Immature natural killer cell (primary cell): ENCODE measurements at places on chromosomes 3 and 15.

DNA sequence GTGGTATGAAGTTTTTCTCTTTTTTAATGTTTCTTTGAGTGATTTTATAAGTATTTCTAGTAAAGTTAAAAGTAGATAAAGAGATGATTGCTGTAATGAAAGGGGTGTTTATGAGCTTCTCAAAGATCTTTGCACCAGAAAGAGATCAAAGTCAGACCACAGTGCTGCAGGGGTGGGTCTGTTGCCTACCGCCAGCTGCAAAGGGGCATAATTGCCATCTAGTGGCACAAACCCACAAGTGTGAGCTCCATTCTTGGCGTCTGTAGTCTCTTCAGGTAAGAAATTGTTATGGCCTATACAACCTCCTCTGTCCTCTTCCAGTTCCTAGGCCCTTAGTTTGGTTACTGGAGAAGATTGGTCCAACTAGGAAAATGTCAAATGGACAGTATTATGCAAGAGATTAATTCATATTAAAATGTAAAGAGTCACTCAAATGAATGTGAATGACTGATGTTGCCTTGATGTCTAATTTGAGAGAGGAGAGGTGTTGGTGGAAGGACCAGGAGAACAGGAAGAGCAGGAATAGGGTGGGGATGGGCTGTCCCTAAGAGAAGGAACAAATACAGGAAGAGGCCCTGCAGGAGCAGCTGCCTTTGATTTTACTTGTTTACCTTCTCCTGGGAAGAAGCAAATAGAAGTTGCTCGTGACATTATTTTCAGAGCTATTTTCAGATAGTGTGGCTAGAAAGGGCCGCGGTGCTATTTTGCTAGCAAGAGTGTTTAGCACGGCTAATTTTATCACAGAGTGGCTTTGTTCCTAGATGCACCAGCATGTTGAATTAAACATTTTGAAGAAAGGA lies 53.0 kb upstream of the GSK3B start:
- DNase-seq: peak; percentile 33

DNA sequence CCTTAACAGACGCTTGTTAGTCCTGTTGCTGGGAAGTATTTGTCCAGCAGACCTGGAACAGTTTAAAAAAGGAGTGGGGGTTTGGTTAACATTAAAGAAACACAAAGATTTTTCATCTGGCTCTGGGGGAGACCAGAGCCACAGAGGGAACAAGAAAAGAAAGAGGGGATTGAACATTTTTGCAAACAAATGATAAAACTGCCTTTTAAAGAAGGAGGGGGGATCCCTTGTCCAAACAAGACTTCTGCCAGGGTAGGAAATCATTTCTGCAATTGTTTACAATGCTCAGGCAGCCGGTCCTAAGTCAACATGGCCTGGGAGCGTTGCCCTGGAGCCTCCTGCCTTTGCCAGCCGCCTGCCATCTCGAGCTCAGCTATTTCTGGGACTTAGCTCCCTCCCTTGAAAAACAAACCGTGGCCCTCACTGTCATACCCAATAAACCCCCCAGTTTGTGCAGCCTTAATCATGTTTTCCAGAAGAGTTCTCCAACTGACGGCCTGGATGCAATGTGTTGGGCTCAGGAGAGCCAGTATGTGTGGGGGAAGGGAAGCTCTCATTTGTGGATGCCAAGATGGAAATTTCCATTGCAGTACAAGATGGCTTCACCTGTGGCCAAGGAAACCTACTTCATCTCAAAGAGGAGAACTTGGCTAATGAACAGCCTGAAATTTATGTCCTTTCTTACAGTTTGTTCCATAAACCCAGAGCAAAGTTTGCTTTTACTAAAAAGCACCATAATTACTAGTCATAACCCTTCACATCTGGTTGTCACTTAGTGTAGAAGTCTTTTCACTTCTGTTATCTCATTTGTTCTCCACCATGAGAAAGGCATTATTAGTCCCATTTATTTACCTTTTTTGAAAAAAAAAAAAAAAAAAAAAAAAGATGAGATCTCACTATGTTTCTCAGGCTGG lies 75.9 kb upstream of the RNU6-1 start:
- DNase-seq: no peak

DNA sequence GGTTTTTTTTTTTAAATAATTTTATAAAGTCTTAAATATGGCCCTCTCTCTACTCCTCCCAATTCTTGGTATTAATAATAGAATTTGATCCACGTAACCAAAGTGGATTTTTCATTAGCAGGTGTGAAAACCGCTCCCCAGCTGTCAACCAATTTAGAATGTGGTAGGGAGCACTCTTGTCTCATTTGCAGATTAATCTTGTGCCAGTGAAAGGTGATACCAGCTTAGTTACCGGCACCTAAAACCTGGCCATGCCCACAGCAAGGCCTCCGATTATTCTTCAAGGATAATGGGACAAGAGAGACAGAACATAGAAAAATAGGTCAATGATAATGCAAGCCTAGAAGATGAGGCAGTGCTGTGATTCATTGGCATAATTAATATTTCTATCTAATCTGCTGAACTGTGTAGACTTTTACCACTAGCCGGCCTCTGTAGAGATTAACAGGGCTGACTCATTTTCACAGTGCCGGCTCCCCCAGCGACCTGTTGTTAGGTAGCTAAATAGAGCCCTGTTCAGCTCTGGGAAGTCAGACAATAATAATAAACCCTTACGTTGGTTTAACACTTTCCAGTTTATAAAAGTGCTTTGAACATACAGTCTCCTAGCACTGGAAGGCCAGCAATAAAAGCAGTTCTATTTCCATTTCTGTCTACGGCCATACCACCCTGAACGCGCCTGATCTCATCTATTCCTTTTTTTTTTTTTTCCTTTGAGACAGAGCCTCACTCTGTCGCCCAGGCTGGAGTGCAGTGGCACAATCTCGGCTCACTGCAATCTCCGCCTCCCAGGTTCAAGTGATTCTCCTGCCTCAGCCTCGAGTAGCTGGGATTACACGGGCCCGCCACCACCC lies 102.9 kb downstream of the SHQ1 start:
- DNase-seq: no peak

GRCh38 chr3:56952846-56953245 lies 107.6 kb upstream of the SPATA12 start:
- DNase-seq: no peak

- no peak for DNase-seq
Observed at GRCh38 chr3:34276342-34276741, 477.9 kb downstream of the PDCD6IP start.
